ENCODE measurements at places on chromosomes 1 and 21.
A peak's percentile ranks its signal among the peaks of the same experiment; 100 is the strongest.

- DNase-seq = no peak
These were observed 13.4 kb downstream of the ZCCHC17 start for GRCh38 chr1:31310198-31310597.

DNA sequence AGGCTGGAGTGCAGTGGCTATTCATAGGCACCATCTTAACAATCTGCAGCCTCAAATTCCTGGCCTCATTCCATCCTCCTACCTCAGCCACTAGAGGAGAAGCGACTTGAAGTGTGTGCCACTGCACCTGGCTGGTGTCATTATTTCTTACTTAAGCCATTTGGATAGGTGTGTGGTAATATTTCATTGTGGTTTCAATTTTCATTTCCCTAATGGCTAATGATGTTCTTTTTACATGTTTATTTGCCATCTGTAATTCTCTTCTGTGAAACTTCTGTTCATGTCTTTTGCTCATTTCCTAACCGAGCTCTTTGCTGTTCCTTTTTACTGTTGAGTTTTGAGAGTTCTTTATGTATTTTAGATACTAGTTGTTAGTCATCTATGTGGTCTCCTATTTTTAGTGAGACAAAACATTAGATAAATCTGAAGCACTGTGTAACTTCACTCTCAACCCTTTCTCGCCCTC is 66.8 kb downstream of the SLC27A3 start:
- DNase-seq = no peak

- no peak for DNase-seq
These were observed 142.2 kb downstream of the LHX8 start for GRCh38 chr1:75276385-75276784.

DNA sequence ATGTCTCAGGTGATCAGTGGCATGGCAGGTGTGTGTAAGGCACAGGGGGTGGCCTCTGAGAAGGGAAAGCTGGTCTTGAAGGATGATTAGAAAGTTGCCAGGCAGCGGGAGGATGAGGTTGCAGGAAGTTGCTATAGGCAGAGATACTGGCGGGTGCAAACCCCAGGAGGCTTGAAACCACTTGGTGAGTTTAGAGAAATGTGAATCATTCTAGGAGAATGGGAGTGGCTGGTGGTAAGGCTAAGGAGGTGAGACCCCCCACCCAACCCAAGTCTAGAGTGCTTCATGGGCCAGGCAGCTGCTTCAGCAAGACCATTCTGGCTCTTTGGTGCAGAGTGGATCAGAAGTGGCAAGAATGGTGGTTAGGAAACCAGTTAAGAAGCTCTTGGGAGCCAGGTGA is 9.0 kb downstream of the SH2D2A start:
- DNase-seq = no peak

GRCh38 chr1:243505986-243506689 is 250.3 kb downstream of the SDCCAG8 start:
- DNase-seq = peak; percentile 28

- DNase-seq = no peak
These were observed 53.4 kb downstream of the ZBTB18 start for GRCh38 chr1:244104309-244105060.

- peak; percentile 69 for DNase-seq
These were observed 892 bp downstream of the TYW3 start for GRCh38 chr1:74733604-74734484.

GRCh38 chr1:169886422-169886821 is 7.3 kb downstream of the SCYL3 start:
- DNase-seq = no peak

DNA sequence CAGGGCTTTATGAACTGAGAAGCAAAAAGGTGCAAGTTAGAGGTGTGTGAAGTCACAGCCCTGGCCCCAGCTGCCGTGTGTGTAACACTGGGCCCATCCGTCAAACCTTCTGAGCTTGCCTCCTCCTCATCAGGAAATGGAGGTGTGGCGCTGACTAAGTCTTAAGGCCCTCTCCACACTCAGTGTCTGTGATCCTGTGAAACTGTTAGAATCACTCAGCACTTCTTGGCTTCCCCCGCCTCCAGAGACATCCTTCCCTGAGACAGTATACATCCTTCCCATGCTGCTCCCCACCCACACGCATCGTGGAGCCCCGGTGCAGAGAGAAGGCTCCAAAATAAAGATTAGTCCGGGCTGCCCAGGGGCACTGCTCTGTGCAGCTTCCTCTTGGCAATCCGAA is 33.3 kb downstream of the LRP8 start:
- DNase-seq = peak; percentile 63

DNA sequence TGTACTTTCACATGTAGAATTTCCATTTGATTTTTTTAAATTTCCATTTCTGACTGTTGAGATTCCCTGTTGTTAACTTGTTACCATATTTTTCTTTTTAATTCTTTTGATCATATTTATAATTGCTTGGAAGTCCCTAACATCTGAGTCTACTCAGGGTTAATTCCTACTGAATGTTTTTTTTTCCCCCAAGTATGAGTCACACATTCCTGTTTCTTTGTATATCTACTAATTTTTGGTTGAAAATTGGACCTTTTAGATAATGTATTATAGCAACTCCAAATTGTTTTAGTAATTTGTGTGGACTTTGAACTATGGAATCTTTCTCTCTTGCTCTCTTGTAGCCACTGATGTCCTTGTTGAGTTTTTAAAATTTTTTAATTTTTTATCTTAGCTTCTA is 54.6 kb downstream of the STXBP3 start:
- no peak for DNase-seq

DNA sequence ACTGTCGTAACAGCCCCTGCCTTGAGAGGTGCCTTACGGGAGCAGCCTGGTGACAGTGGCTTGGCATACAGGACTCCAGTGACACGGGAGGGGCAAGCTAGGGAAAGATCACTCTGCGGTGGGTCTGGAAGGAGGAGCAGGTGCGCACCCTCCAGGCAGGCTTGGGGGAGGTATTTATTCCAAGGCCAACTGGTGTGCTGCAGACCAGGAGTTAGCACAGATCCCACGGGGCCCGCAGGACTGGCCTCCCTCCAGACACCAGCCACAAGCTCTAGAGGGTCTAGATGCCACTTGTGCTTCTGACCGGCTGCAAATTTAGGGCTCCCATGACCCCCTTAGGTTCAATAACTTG is 22.1 kb downstream of the PSEN2 start:
- no peak for DNase-seq

DNA sequence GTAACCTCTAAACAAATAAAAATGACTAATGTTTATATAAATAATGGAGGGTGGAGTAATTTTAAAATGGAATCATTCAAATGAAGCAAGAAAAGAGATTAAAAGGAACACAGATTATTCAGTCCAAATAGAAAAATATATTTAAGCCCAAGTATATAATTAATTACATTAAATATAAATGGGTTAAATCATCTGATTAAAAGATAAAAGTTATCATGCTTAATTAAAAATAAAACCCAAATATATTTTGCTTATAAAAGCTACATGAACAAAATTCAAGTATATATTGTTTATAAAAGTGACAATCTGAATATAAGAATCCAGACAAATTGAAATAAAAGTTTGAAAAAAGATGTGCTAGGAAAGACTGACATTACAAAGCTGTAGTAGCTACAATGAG is 63.9 kb upstream of the ACTRT2 start:
- DNase-seq = no peak

DNA sequence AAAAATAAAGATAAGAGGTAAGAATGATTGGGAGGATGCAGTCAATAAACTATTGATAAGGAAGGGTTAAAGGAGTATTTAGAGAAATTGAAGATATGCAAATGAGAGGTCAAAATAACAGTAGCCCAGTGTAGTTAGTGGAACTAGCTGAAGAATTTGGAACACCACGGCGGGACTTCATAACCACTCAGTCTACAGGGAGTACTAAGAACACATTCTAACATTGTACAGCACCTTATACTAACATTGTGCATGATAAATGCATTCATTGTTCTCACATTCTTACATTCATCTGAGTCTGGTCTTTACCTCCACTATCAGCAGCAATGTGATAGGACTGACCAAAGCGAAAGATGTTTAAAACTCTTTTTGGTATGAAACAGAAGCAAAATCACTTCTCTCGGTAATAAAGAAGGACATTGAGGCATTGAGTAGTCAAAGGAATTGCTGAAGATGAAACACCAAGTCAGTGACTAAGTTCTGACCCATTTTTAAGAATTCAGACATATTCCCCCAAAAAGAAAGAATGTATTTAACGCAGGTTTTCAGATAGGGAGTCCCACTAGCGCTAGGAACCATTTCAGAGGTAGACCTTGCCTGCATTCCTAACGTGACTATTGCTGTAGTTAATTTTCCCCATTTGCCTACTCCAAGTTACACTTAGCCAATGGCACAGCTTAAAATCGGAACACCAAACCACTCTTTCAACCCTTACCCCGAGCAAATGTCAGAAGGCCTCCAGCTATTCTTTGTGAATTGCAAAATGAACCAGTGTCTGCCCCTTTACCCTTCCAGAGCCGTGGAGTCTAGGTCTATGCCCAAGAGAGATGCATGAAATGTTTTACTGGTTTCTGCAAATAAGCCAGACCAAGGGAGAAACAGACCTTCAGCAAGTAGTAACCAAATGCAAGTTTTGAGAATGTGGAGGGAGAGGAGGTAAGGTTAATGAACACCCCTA is 108.8 kb upstream of the IRF2BP2 start:
- DNase-seq = no peak

DNA sequence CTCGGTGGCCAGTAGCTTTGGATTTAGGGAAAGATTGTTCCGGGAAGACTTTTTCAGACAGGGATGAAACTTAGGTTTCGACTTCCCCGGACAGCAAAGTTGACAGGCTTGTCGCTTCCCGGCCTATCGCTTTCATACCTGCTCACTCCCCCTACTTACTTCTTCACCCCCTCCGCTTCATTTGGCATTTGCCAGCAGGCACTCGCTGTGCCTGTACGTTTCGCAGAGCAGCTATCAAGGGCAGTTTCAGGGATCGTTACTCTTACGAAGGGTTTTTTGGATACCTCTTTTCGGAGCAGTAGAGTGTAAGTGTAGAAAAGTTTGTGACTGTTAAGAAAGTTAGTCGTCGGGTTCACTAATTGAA is 393 bp downstream of the BLZF1 start:
- DNase-seq = peak; percentile 30

GRCh38 chr1:55046871-55047270 is 7.5 kb downstream of the PCSK9 start:
- DNase-seq = no peak

DNA sequence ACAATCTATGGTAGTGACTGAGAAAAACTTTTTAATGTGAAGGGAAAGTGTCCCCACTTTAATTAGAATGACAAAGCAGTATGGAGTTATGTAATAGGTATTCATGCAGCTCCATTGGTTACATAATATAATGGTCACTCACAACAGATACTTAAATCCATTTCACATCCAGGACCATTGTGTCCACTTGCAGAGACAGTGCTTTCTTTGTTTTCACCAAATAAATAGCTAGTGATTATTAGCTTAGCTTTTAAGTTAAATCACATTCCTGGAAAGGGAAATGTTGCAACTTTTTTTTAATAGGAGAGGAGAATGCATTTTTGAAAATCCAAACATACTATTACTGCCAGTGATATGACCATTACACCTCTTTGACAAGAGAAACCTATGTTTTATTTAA is 22.9 kb downstream of the RGL1 start:
- DNase-seq = no peak

DNA sequence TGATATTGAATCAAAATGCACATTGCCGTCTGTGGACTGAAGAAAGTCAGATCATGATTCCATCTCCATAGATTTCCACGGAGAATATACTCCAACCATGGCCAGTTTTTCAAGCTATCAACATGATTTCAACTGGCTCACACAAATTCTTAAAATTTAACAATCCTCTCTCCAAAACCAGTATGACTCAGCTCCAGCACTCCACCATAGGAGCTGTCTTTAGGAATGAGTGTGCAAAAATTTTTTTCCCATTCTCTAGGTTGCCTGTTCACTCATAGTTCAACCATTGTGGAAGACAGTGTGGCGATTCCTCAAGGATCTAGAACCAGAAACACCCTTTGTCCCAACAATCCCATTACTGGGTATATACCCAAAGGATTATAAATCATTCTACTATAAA is 40.8 kb downstream of the RGL1 start:
- no peak for DNase-seq

DNA sequence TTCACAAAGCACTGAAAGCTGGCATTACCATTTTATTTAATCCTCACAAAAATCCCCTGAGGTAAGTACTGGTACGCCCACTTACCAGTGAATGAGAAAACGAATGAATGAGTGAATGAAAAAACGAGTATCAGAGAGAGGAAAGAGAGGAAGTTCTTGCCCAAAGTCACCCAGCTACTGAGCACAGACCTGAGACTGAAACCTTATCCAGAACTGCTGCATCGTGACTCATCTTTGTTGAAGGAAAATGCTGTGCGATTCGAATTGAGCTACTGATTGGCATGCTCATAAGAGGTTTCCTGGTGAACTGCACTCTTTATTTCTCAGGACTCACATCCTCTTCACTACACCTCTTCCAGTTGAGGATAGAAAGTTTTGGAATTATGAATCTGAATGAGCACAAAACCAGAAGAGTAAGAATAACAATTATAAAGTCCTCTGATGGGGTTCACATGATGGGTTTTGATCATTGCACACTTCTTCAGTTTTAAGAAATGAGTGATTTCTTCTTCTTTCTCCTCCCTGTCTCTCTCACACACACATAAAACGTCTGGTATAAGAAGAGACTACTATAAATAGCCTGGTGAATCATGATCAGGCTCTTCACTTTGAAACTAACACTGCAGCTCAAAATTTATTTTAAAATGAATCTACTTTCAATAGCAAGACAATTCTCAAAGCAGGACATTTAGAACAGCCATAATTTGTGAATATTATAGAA is 32.1 kb downstream of the IL12RB2 start:
- peak; percentile 48 for DNase-seq

DNA sequence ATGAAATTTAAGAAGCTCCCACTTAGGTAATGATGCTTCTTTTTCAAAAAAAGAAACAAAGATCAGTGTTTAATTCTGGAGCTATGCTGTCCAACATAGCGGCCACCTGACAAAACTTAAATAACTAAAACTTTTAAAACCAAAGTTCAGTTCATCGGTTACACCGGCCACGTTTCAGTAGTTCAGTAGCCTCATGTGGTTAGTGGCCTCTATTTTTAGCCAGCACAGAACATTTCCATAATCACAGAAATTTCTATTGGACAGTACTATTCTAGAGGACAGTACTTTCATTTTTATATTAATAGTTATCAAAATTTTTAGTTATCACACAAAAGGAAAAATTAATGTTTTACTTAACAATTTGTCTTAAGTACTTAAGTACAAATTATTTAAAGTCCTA is 141.0 kb downstream of the USP25 start:
- no peak for DNase-seq

GRCh38 chr1:156430303-156430702 is 61.3 kb downstream of the RHBG start:
- DNase-seq = no peak

- DNase-seq = peak; percentile 50
These were observed 5.7 kb upstream of the ZNF683 start for GRCh38 chr1:26378088-26378878.

- DNase-seq = peak; percentile 52
These were observed 652.5 kb downstream of the KIF26B start for GRCh38 chr1:245807306-245807705.

DNA sequence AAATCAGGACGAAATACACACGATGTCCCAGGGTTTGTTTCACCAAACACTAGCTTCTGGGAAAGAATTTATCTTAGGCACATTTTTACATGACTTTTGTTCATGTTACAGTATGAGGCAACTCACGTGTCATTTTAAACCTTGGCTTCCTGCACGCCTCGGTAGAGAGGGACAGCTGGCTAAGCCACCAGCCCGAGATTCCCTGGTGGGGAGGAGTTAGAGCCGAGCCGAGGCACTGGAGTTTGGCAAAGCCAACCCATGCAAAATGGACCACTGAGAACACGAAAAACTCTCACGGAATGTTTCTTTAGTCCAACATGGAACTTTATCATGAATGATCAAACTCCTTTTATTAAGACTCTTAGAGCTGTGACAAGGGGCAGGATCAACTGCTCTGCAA is 240.0 kb downstream of the DYRK1A start:
- no peak for DNase-seq

Measured in suppressor macrophage (primary cell).